ENCODE measurements at places on chromosomes 5 and 9.
A peak's percentile ranks its signal among the peaks of the same experiment; 100 is the strongest.

- DNase-seq: peak; percentile 35
These were observed 86.0 kb upstream of the FER start for GRCh38 chr5:108661590-108662219.

- no peak for DNase-seq
These were observed 561.1 kb downstream of the RAB3C start for GRCh38 chr5:59143926-59144333.

- no peak for DNase-seq
These were observed 146.0 kb upstream of the PPP1R2B start for GRCh38 chr5:156704139-156704538.

- no peak for DNase-seq
These were observed 161.8 kb downstream of the AUH start for GRCh38 chr9:91199739-91200497.

- no peak for DNase-seq
These were observed 123.0 kb upstream of the MEF2C start for GRCh38 chr5:89005990-89006389.

- DNase-seq: no peak
These were observed 41.3 kb upstream of the ITGA2 start for GRCh38 chr5:52947851-52948250.

DNA sequence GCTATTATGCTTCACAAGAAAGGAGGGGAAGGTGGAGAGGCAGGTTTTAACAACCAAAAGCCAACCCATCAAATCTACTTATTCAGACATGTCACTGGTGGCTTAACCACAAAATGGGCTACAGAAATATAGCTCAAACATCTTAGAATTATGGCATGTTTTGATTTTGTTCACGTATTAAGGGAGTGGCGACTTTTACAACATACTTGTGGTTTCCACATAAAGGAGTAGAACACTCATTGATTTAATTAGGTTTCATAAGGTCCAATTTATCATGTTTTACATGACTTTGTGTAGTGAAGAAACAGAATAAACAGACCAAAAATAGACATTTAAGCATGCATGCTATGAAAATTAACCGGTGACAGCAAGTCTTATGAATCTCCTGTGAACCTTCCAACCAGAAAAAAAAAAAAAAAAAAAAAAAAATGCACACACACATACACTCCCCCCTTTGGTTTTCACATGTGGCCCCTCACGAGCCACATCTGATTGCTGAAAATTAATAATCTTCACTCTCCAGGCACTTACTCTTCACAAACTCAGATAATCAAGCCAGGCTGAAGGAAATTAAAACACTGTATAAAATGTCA, 5.4 kb downstream of the ZNF608 start:
- DNase-seq: no peak

GRCh38 chr5:140631036-140631417, 1.9 kb downstream of the CD14 start:
- DNase-seq: no peak

DNA sequence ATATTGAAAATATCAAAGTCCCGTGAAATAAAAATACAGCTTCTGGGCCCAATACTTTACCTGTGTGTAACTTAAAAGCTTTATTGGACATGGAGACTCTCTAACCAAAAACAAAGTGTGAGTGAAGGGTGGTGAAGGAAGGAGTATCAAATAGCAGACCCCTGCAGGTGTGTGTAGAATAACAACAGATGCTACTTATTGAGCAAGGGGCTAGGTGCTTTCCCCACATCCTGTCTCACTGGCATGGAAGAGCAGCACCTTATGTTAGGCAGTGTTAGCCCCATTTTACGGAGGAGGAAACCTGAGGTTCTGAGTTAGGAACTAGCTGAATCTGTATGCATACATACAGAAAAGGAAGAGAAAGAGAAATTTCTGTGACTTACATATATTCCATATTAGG, 21.8 kb downstream of the SLIT3 start:
- no peak for DNase-seq

DNA sequence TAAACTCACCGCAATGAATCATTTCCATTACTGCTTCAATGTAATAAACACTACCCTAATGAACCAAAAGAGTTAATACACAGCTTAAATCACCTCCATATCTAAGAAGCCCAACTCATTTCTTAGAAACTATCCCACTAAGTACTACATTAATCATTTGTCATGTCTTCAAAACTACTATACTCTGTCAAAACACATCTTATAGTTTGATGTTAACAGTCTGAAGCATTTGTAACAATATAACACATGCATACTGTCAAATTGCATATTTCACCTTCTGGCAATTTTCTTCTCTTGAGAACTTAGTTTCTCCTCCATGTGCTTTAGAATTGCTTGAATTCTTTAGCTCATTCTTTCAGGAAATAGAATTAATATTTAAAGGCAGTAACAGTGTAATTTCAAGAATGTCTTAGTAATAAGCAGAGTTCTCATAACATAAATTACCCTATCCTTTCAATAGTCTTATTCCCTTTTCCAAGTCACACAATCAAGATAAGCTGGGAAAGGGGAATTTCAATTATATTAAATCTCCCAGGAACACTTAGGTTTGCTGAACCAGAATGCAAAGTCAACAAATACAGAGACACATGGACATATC, 199.7 kb downstream of the ATPSCKMT start:
- DNase-seq: no peak

DNA sequence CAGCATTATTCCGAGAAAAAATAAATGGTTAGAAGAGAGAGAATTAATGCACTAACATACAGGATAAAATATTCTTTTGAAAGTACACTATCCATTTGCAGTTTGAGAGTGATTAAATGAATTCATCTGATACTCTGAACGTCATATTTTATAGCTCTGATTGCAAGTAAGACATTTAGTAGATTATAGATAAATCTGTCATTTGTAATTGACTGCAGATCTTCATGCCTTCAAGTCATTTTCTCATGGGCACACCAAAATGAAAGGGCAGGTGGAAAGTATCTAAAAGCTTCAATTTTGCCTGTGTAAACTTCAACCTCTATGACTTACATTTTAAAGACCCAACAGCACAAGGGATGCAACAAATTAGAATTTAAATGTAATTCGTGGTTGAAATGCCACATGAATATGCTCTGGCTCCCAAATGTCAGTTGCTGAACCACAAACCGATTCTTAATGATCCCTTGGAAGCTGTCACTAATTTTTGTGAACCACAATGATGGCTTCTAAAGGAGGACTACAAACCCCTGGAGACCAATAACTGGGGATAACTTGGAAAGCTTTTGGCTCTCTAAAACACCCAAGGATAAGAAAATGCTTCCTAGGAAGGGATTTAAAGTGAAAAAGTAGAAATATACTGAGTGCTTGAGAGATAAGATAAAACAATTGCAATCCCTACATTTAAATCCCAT, 3.9 kb downstream of the TYRP1 start:
- no peak for DNase-seq

DNA sequence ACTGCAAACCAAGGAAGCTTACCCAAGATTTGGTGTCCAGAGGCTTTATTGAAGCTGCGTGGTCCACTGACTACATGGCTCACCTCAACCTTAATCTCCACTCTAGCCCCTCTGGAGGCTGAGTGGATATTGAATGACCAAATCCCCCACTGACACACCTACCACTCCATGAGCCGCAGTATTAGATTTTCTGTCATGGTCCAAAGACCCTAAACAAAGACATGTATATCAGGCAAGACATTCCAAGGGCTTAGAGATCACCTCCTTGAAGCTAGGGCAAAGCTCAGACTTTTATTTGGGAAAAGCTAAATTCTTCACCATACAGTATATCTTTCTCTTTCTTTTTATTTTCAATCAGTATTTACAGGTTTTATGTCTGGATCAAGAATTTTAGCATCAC, 346.2 kb upstream of the CTNND2 start:
- no peak for DNase-seq

DNA sequence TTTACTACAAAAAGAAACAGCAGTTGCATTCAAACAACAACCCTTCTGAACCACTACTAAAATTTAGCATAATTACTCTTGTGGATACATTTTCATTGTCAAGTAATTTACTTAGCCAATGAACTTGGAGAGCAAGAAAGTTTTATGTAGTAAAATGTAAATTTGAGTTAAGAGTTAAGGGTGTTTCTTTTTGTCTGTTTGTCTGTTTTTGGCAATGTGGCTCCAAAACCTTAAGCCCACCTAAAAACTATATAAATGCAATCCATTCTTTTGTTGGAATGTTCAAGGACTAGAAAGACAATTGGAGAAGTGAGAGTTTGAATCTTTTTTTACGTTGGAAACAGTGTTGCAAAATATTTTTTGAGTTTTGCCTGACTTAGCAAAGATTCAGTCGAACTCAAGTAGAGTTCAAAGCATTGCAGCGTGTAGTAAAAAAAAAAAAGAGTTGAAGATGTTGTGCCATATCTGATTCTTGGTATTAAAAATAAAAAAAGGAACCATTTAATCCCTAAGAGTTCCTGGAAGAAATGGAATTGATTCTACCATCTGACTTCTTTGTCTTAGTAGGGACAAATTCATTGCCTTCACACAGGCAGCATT, 867 bp downstream of the SYK start:
- DNase-seq: no peak

GRCh38 chr5:122844136-122844909, 1.1 kb upstream of the SNX24 start:
- peak; percentile 7 for DNase-seq

GRCh38 chr9:77839459-77840140, 191.5 kb upstream of the GNA14 start:
- no peak for DNase-seq

GRCh38 chr5:90097082-90097477, 312.5 kb downstream of the CETN3 start:
- no peak for DNase-seq

DNA sequence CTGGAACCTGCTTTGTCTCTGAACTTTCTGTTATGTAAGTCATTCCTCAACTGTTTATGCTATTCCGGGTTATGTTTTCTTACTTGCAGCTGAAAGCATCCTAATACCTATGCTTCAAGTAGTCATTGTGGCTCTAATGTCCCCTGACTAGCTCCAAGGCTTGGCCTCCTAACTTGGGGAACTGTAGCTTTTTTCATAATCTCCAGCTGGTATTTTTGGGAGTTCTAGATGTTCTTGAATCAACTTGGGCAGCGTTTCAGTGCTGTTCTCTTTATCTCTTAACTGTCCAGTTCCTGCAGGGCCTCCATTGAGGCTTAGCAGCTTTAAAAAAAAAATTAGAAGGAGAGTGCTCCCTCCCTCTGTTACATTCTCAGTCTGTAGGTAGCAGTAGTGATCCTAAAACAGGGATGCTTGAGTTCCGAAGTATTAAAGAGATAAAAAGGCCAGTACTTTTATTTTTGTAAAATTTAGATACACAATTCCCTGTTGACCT, 100.0 kb upstream of the ACTBL2 start:
- no peak for DNase-seq

DNA sequence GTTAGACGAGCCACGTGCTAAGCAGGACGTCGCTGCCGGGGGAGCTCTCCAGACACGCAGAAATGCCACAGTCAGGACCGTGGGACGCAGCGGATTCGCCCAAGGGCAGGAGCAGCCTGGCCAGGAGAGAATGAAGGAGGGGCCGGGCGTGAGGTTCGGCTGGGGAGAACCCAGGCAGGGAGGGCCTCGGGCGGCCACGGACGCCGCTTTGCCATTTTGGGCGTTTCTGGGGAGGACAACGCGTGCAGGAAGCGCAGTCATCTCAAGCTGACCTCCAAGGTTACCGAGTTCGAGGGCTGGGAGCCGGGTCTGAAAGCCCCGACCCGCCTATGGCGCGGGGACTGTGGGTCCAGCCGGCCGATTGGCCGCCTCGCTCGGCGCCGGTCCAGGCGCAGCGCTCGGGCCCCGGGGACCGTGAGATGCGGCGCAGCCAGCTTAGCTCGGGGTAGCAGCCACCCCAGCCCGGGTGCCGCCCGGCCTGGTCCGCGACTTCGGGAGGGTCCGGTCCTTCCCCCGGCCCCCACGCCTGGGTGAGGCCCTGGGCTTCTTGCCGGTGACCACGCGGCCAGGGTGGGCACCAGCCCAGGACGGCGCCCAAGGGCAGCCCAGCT, 760 bp upstream of the MAN1B1 start:
- no peak for DNase-seq

GRCh38 chr9:135297456-135298075, 182.0 kb upstream of the PPP1R26 start:
- no peak for DNase-seq

DNA sequence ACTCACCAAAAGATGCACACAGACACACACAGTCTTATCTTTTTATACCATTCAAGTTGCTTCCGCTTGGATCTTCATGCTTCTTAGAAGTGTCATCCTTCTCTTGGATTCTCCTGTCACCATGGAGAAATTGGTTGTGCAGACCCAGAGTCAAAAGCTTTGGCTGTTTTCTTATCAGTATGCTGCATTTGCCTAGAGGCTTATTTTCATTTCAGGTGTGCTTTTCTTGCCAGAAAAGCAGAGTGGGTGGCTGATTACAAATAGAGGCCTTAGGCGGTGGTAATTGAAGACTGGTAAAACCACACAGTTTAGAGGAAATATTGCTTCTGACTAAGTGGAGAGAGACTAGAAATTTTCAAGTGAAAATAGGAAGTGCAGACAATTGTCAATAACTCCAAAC, 70.2 kb upstream of the TLE4 start:
- no peak for DNase-seq

DNA sequence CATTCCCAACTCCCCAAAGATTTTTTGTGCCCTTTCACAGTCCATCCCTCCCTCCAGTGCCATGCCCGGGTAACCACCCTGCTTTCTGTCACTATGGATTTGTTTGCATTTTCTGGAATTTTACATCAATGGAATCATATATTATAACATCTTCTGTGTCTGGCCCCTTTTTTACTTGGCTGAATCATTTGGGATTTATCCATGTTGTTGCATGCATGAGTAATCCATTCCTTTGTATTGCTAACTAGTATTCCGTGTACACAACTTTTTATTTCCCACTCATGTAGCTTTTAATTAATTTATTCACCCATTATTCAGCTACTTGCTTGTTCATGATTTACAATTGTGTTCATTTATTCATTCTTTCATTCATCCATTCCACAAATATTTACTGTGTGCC, 94.1 kb downstream of the FGF18 start:
- no peak for DNase-seq

DNA sequence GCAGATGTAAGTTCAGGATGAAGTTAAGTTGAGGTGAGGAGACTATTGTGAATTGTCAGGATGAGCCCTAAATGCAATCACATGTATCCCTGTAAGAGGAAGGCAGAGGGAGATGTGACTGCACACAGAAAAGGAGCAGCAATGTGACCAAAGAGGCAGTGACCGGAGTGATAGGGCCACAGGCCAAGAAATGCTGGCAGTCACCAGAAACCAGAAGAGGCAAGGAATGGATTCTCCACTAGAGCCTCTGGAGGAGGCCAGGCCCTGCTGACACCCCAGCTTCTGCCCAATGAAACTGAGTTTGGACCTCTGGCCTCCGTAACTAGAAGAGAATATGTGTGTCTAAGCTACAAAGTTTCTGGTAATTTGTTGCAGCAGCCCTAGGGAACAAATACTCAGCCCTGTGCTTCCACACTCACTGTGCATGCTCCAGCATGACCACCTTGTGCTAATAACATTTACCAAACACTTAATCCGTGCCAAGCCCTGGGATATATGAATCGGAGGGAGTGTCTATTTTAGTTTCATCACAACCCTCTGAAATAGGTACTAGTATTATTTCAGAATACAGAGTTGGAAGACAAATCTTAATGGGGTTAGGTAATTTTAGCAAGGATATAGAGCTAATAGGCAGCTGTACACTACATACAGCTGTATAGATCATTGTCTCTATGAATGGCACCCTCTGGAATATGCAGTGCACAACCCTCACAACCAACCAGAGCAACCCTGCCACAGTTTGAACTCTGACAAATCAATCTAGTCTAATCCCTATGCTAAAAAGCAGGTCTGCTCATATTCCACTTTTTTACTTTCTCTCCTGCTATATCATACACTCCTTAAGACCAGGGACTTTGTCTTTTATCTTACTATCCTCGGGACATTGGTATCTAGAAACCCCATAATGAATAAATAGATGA, 7.8 kb upstream of the GPX8 start:
- DNase-seq: no peak

Data from urothelium cell line (cell line).